ENCODE measurements at places on chromosomes 7 and 10. TPM values are rescaled to one million over a fixed set of nuclear protein-coding genes. Genes with fewer than 3 reads are reported as not detected.

GRCh38 chr7:103119791-103120291 lies 29.1 kb downstream of the NAPEPLD start:
- H3K4me3 ChIP-seq = no peak overlapping the region
- no peaks in the 10 kb centered on the region for H3K27me3 ChIP-seq
- no peak overlapping the region for H3K27ac ChIP-seq
- no peak for DNase-seq
- peaks cover 7% of the 10 kb centered on the region for H3K36me3 ChIP-seq

The ANKRD1 gene
- not detected for total RNA-seq

GRCh38 chr7:4162884-4163564 lies 519.1 kb upstream of the FOXK1 start:
- no peak overlapping the region for H3K27ac ChIP-seq
- no peaks in the 10 kb centered on the region for H3K27me3 ChIP-seq
- no peak overlapping the region for H3K4me3 ChIP-seq
- no peak for DNase-seq
- H3K36me3 ChIP-seq = no peaks in the 10 kb centered on the region
- H3K4me1 ChIP-seq = peaks cover 13% of the 10 kb centered on the region

The FUOM gene
- 40.5 TPM for total RNA-seq
